ENCODE measurements at places on chromosomes 7 and 10.

GRCh38 chr10:86646933-86647332 is 7.4 kb upstream of the OPN4 start:
- DNase-seq = no peak

- DNase-seq = no peak
Observed at GRCh38 chr10:30915146-30915545, 116.5 kb downstream of the ZNF438 start.

GRCh38 chr10:47285381-47286115 is 14.4 kb upstream of the GDF10 start:
- no peak for DNase-seq

DNA sequence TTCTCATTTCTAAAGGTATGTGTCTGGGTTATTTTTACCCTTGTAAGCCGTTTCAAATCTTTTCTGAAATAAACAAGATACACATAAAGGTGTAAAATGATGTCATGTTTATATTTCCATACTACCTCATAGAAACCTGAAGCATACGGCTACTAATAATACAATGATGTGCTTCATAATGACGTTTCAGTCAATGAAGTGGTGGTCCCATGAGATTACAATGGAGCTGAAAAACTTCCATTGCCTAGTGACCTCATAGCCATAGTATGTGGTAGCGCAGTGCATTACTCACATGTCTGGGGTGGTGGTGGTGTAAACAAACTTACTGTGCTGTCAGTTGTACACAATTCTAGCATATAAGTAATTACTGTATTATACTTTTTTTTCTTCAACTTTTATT is 24.9 kb downstream of the EPDR1 start:
- DNase-seq = no peak

DNA sequence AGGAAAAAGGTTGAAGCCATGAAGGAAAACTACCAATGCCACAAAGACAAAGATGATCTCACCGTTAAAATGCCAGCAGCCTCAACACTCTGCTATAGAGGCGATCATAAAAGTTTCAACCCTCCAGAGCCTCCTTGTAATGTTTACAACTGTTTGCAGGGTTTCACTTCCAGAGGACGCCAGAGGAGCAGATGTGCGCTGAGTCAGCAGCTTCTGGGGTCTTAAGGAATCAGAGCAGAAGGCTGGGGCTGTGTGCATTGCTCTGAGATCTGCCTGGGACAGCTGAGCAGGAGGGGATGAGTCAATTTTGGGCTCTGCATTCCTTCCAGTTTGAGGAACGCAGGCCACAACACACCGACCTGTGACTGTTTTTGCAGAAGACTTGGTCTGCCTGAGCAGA is 98.3 kb downstream of the TMEM130 start:
- DNase-seq = peak; percentile 37

DNA sequence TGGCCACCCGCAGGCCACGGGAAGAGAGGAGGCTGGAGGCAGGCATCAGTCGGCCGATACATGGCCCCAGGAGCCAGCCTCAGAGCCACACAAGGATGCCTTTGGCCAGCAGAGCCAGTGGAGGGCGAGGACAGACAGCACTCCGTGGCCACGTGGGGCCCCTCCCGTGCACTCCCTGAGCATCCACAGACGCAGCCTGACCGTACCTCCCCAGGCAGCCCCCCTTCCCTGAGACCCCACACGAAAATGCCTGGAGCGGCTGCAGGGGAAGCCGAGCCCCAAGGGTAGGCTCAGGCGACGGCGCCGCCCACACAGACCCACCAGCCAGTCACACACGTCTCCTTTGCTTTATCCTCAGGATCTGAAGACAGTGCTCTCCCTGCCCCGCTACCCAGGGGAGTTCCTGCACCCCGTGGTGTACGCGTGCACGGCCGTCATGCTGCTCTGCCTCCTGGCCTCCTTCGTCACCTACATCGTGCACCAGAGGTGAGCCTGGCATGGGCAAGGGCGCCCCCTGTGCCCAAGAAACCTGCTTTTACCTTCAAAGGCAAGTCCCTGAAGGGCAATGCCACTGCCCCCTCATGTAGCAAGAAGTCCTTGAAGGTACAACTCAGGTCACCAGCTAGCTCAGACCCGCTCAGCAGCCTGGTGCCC is 9.0 kb downstream of the ADGRA1 start:
- no peak for DNase-seq

- DNase-seq = no peak
Observed at GRCh38 chr7:24442170-24442777, 131.0 kb upstream of the PALS2 start.

Data from posterior cingulate gyrus (tissue), 11 donors.